T-helper 9 cell (primary cell): ENCODE measurements at places on chromosomes 3 and 15.
A peak's percentile ranks its signal among the peaks of the same experiment; 100 is the strongest.

- DNase-seq = no peak
Measured at GRCh38 chr3:107604057-107604822, 81.5 kb downstream of the BBX start.

DNA sequence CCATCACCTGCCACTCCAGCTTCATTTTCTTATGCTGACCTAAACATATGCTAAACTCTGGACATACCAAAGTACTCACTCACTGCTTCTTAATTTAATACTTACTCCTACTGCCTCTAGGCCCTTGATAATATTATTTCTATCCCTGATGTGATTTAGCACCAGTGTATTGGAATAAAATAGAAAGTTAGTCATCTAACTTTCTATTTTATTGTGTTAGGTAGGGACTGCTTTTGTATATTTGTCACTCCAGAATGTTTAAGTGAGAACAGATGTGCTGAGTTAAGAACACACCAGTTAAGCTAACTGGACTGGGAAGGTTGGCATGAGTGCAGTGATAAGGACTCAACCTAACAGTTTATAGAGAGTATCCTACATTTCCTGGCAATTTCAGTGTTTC lies 6.5 kb upstream of the CLDN16 start:
- no peak for DNase-seq

GRCh38 chr3:30350901-30351300 lies 255.5 kb upstream of the TGFBR2 start:
- no peak for DNase-seq

DNA sequence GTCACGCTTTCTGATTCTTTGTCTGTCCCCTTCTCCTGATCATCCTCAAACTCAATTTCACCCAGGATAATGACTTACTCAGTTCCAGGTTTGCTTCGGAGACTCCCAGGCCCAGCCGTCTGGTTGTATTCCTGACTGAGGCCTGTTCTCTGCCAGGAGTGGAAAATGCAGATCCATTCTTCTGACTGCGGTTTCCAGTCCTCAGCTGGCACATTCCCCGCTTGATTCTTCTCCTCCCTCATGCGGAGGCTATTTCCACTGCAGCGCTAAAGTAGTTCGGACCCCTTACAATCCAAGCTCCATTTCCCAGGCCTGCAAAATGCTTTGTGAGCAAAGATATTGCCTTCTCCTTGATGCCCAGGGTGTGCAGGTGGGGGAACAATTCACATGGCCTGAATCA lies 47.2 kb upstream of the GALNT15 start:
- DNase-seq = no peak

- DNase-seq = no peak
Measured at GRCh38 chr3:29070959-29071634, 209.8 kb upstream of the RBMS3 start.

DNA sequence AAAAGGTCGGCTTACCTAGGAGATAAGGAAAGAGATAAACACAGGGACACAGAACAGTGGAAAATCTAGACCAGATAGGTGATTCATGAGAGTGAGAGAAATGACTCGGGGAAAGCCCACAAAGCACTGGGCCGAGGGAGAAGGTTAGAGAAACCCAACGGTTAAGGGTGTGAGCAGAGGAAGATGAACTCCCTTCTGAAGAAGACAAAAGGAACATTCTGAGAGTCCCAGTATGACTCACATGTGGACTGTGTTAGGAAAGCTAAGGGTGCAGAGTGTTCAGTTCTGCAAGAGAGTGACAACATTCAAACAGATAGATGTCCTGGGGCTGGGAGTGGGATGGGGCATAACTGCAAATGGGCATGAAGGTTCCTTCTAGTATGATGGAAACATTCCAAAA lies 83.0 kb downstream of the CNTN3 start:
- DNase-seq = no peak

- no peak for DNase-seq
Measured at GRCh38 chr3:10474847-10475246, 30.5 kb downstream of the ATP2B2 start.

DNA sequence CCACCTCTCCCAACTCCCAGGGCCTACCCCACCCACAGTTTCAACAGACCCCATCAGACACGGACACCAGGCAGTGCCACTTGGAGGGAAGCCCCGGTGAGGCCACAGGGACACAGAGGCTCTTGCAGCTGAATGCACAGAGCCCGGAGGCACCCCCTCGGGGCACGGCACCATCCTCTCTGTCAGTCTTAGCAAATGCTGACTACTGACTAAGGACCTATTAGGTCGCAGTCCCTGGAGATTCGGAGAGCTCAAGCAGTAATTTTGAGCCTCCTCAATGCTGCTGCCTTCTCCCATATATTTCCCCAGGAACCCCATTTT lies 79.9 kb downstream of the VGLL4 start:
- no peak for DNase-seq

DNA sequence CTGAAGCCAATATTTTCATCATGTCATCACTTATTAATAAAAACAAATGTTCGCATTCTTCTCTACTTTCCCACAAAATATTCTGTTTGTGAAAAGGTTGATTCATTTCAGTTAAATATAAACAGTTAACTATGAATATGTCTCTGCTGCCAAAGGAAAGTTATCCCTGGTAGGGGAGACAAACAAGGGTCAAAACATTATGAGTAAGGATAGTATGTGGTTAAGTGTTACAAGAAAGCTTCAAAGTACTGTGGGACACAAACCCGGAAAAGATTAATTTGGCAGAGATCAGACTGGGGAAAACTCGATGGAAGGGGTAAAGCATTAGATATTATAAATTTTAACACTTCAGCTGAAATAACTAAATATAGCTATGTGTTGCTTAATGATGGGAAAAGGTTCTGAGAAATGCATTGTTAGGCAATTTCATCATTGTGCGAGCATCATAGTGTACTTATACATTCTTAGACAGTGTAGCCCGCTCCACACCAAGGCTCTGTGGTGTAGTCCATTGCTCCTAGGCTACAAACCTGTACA lies 436.5 kb upstream of the TBL1XR1 start:
- no peak for DNase-seq

DNA sequence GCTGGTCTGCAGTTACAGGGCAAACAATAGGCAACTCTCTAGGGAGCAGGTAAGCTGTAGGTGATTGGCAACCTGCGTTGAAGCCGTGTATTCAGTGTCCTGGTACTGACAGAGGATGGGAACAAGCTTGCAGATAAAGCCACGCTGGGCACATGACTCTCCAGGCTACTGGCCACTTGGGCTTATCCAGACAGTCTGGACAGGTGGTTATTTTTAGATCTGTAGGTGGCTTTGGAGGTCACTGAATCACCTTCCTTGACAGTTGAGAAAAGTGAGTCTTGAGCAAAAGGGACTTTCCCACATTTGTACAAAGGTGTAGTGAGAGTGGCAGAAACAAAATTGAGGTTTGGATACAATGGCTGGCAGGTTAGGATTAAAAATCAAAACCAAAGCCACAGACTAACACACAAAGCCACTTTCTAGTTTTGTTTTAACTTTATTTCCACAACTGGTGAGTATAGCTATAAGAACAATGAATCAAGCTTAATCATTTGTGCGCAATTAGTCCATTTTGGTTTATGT lies 22.3 kb upstream of the IL1RAP start:
- no peak for DNase-seq

- DNase-seq = no peak
Measured at GRCh38 chr15:22823495-22824128, 14.9 kb upstream of the NIPA2 start.

GRCh38 chr3:76097589-76097969 lies 312.2 kb upstream of the ZNF717 start:
- no peak for DNase-seq

DNA sequence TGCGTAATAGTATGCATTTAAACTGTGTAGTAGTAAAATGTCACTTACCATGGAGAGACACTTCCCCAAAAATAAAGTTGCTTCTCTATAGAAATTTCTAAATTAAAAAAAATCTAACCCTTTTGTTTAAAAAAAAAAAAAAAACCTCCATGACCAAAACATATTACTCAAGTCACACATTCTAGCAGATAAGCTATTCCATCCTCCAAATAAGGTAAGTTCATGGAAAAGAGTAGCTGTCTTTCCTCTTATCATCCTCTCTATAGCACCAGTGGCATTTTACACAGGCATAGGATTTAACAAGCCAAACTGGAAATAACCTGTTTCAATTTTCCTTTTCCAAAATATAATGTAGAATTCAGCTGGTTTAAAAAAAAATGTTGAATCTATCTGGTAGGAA lies 57.4 kb downstream of the LRRFIP2 start:
- DNase-seq = no peak

GRCh38 chr3:32077260-32078084 lies 28.9 kb upstream of the GPD1L start:
- no peak for DNase-seq

GRCh38 chr3:112365636-112366035 lies 32.7 kb downstream of the CD200 start:
- DNase-seq = no peak

- DNase-seq = no peak
Measured at GRCh38 chr3:148459931-148460513, 237.7 kb upstream of the AGTR1 start.

DNA sequence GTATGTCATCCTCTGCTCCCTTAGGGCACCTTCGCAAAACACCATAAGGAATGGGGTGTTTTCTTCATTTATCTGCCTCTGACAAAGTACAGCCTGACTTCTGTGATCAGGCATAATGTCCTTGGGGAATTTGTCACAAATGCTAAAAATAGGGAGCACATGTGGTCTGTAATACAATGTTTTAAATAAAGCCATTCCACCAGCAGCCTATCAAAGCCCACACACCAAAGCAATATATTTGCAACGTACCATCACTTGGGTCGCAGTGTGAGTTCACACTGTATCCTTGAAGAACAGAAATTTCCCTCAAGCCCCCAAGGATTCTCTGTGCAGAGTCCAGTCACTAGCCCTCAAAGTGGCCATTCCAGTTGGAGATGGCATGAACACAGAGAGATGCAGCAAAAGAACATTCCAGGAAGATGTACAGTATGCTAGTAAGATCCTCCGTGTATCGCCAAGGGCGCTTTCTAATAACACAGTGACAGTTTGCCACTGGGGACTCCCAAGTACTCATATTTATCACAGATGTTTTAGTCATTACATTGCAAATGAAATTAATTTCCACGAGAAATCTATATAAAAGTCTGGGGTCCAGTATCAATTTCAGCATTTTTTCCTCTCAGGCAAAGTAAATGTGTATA lies 246.7 kb downstream of the MCTP2 start:
- no peak for DNase-seq

- DNase-seq = no peak
Measured at GRCh38 chr15:70355275-70355795, 257.6 kb upstream of the TLE3 start.

- no peak for DNase-seq
Measured at GRCh38 chr3:57803647-57804081, 47.6 kb downstream of the SLMAP start.

- DNase-seq = no peak
Measured at GRCh38 chr15:77739591-77740378, 107.1 kb upstream of the LINGO1 start.

DNA sequence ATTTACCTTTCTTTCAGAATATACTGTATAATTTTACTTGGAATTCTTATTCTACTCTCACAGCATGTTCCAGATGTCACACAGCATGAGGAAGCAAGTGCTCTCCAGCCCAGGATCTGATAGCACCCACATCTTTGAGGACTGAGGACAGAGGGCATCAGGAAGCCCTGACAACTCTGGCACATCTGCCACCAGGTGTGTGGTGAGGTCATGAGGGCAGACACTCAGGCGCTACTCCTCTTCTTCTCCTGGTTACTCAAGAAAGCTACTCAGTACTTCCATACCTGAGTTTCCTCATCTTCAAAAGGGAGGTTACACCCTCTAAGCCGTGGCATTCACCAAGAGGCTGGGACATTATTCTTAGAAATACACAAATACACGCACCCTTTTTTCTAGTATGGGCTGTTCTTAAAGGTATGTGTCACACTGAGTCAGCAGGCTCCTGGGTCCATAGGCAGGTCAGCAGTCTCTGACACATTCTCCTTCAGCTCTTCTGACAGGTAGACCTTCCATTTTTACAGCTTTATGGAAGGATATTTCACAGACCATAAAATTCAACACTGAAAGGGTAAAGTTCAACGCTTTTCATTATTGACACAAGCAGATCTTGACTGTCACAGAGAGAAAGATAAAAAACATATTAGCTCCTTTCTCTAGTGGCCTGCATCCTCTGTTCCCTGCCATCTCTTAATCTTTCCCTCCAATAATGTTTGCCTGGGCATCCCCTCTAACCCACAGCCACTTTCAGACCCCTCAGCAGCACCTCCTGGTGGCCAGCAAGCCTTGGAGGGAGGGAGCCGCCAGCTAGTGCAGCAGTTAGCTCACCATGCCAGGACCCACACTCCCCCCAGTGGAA lies 103.2 kb upstream of the TJP1 start:
- DNase-seq = no peak

- DNase-seq = no peak
Measured at GRCh38 chr3:150868282-150868681, 37.0 kb downstream of the MINDY4B start.

DNA sequence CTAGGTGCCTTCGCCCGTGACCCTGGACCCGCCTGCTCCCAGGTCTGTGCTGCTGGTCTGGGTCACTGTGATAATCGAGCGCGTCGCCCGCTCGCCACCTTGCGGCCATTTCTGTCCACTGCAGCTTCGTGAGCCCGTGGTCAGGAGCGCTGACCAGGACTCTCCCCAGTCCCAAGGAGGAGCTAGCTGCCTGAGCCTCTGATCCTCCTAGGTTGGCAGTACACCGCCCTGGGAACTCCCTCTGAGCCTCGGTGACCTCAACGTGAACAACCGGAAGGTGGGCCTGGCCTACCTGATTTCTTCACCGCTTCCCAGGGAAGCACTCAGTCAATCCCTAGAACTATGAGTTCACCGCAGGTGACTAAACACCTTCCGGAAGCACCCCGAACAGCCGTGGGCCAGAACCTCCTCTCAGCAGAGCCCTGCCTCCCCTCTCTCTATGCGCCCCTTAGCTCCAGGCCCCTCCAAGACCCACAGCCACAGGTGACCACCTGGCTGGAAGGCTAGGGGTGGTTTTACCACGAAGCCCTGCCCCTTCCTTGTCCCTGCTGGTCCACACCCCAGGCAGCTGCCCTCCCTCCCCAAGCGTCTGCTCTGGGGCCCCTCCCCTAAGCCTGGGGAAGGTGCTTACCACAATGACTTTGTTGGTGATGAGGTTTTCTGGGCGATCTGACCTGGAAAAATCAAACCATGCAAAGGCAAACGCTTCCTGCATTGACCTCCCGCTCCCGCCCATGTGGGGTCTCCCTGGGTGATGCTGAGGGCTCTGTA lies 9.7 kb downstream of the PLA2G4D start:
- DNase-seq = peak; percentile 41

DNA sequence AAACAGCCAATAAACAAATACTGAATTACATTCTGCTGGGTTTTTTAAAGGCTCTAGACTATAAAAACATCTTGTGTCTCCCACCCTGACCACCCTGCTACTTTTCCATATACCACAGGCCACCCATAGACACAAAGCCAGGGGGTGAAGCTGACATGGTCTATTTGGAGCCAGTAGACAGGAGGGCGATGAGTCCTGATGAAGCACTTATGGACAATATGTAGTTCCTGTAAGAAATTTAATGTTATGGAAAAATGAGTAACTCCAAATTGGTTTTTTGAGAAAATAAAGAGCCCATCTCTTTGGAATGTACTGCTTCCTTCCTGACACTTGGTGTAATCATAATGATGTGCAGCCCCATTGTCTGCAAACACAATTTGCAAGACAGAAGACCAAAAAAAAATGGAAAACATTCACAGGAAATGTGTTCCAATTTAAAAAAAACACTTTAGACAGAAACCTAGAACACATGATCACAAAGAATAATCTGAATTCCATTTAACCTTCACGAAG lies 11.8 kb downstream of the SSR3 start:
- DNase-seq = no peak

- no peak for DNase-seq
Measured at GRCh38 chr3:61600195-61600594, 38.8 kb downstream of the PTPRG start.
